ENCODE measurements at places on chromosomes 13 and 19.

- no peak for DNase-seq
These were observed at the start of gene SACS for GRCh38 chr13:23433171-23434153. Gene SACS (minus strand): TSS chr13:23433702. CDS start chr13:23411239, 22,463 bp downstream.

DNA sequence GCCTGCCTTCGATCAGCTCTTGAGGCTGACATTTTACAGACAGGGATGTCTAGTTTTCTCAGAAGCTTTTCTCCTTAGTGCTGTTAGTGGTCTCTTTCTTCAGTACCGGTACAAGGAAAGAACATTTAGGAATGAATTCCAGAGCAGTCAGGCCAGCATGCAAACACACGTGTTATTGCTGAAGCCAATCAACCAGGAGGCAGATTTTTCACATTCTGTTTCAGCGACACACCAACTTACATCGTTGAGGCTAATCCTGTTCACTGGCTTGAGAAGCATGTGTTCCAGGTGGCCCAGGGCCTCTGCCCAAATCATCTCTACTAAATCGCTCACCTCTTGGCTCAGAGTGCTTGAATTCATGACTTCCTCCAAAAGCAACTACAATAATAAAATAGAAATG is 19.2 kb downstream of the PARP4 start:
- DNase-seq = no peak

DNA sequence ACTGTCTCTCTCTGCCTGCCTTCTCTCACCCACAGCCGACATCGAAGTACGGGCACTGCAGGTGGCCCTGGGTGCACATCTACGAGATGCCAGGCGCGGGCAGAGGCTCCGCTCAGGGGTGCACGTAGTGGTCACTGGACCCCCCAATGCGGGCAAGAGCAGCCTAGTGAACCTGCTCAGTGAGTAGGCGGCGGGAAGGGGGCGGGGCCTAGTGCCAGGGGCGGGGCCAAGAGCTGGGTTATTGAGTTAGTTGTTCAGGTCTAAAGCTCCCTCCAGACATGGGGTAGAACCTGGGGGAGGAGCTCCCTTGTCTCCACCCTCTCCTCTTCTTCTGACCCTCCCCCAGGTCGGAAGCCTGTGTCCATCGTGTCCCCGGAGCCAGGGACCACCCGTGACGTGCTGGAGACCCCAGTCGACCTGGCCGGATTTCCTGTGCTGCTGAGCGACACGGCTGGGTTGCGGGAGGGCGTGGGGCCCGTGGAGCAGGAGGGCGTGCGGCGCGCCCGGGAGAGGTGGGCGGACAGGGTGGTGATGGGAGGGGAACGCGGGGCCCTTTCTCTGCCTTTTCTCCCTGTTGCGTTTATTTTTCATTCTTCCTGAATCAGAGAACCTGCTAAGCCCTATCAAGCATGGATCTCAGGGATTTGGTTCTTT is 1.9 kb downstream of the GTPBP3 start:
- peak; percentile 35 for DNase-seq

DNA sequence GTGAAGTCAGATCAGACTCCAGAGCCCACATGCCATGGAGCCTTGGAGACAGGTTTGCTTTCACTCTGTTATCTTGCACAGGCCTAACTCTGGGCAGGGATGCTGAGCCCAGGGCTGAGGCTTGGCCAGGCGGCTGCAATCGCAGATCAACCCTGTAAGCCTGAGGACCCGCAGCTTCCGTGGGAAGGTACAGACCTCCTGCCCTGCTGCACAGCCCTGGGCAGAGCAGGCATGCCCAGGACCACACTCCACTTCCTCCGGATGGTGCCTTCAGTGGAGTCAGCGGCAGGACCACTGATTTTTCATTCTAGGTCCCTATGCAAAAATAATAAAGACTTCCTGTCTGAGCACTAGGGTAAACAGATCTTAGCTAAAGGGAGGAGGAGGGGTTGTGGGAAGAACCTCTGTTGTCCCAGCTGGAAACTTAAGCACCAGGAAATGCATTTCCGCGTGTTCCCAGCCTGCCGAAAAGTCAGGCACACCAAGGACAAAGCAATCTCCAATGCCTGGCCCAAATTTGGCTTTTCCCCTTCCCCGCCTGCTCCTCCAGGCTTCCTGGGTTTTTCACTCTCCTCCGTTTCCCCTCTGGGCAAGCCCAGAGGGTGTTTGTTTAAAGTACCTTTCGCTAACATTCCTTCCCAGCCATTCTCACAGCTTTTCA is 87.3 kb downstream of the KCTD15 start:
- DNase-seq = no peak

DNA sequence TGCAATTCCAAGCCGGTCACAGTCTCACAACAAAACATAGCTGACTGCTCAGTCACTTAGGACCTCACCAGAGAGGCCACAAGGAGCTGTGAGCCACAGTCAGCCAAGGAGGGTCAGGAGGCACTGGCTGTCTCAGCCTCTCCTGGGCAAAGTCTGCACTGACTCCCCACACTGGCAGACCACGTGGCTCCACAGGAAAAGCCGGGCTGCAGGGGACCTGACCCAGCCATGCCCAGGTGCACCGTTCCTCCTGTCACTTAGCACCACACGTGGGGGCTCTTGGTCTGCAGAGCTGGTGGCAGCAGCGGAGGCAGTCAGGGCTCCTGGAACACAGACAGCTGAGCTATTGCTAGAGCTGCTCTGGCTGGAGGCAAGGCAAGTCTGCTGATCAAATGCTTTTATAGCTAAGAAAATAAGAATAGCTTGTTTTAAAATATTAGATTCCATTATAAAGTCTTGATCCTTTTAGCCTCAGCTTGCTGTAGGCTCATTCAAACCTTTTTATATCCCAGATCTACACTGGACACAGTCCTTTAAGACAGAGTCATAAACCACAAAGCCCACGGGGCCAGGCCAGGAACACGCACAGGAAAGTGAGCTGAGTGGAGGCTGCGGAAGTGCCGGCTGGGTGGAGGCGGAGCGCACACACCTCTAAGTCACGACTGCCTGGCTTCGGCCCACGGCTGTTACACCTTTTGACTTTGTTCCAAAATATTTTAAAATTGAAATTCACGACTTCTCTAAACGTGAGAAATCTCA is 744.1 kb downstream of the UQCRFS1 start:
- no peak for DNase-seq

DNA sequence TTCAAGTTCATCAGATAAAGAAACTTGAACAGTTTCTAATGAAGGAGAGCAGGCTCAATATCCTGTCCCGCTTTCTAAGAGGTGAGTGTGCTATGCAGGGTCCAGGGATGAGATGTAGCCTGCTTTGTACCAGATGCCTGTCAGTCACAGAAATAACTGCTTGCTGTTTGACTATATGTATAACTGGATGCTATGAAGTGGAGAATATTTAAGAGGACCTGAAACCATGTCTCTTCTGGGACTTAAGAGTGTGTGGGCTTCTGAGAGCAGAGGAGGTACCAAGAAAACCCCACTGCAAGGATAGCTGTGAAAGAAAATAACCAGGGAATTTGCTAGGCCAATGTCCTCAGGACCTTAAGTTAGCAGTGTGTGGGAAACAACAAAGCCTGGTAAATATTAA is 246.3 kb upstream of the RFC3 start:
- DNase-seq = no peak

DNA sequence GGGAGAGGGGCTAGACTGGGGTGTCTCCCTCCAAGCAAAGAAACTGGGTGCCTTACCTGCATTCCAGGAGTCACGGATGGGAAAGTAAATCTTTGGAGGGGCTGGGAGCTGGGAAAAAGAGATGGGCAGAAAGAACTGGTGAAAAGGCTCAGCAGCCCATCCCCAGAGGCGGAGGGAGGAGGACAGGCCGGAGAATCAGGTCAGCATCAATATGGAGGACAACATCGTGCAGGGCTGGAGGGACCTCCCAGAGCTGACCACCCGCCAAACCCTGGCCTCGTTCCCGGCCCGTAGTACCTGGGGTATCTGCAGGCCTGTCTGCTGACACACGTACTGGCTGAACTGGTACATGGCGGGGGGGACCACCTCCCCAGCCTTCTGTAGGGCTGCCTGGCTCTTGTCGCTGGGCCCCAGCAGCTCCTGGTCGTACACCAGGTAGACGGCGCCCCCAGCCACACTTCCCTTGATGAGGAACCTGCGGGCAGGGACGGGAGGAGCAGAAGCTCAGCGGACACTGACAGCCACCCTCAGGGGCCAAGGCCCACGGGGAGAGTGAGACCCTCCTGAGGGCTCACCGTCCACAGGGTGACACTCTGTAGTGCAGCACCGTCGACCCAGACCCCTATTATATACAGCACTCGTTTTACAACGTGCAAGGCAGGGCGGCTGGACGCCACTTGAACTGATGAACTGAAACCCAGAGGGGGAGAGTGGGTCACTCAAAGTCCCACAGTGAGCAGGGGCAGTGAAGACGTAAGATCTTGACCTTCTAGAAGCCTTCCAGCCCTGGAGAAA is 830 bp downstream of the MICOS13 start:
- no peak for DNase-seq

DNA sequence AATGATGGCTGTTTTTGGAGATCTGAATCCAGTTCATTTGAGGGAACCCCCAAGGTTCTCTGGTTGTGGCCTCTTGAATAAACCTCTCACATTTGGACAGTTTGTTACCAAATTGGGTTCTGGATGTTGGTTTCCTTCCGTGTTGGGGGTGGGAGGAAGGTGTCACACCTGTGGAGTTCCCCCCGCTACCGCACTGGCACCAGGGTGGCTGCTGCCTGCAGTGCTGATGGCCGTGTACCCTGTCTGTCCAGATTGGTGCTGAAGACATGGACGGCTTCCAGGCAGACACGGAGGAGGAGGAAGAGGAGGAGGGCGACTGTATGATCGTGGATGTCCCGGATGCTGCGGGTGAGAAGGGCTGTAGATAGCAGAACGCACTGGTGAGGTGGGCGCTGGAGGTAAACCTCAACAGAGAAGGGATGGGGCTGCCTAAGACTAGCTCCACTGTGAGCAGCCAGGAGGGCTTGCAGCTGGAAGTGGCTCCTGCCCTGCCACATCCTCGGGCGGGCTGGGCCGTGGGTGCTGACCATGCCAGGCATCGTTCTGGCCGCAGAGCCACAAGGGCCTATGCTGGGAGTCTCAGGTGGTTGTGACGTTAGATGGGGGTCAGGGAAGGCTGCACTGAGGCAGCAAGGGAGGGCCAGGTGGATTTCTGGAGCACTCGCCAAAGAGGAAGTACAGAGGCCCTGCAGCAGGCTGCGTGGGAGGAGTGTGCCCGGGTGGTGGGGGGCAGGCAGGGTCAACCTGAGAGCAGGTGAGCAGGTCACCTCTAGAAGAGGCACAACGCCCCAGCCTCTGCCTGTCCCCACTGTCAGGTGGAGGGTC is 15.4 kb downstream of the UBXN6 start:
- no peak for DNase-seq

DNA sequence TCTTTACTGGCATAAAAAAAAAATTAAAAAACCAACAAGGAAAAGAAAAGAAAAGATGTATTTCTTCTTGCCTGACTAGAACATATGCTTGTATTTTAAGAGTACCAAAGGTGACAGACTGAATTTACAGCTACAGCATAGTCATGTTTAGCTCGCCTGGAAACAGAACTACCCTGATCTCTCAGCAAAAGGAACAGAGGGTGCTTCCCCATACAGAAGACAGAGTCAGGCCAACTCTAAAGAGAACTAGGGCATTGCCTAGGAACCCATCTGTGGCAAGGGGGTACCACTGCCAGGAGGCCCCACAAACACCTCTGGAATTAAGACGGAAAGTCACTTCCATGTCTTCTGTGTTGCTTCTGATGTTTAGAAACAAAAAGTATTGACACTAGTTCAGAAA is 252.1 kb upstream of the STARD13 start:
- no peak for DNase-seq

Data from stimulated activated CD8-positive, alpha-beta memory T cell treated with anti-CD3 and anti-CD28 coated beads, Interleukin-7, amount 100 ng/mL, for 24 hours (primary cell).